ENCODE measurements at places on chromosomes 6 and 20. TPM values are rescaled to one million over a fixed set of nuclear protein-coding genes. Genes with fewer than 3 reads are reported as not detected.

BPIFB1 gene
- 0.08 TPM for total RNA-seq

RAMACL gene
- 0.43 TPM for total RNA-seq

UNC5CL gene
- 0.34 TPM for total RNA-seq

SH3BGRL2 gene
- 0.33 TPM for total RNA-seq

KCNG1 gene
- total RNA-seq: 14.7 TPM

ZHX3 gene
- 5.0 TPM for total RNA-seq

ALDH8A1 gene
- total RNA-seq: 0.11 TPM

VSX1 gene
- total RNA-seq: 0.43 TPM

FILIP1 gene
- 0.30 TPM for total RNA-seq

GUCA1A gene
- total RNA-seq: not detected

TREML2 gene
- not detected for total RNA-seq

TNXB gene
- 0.42 TPM for total RNA-seq

LY6G6F gene
- not detected for total RNA-seq

HSF2 gene
- 7.8 TPM for total RNA-seq

CDK19 gene
- total RNA-seq: 3.5 TPM

TAGAP gene
- not detected for total RNA-seq

Data from A549 treated with GW870086 at 1 μM for 4 hours (cell line).